ENCODE measurements at places on chromosomes 6 and 20.

- DNase-seq, result no peak
Observed at GRCh38 chr20:44748005-44748370, 2.3 kb downstream of the KCNK15 start.

DNA sequence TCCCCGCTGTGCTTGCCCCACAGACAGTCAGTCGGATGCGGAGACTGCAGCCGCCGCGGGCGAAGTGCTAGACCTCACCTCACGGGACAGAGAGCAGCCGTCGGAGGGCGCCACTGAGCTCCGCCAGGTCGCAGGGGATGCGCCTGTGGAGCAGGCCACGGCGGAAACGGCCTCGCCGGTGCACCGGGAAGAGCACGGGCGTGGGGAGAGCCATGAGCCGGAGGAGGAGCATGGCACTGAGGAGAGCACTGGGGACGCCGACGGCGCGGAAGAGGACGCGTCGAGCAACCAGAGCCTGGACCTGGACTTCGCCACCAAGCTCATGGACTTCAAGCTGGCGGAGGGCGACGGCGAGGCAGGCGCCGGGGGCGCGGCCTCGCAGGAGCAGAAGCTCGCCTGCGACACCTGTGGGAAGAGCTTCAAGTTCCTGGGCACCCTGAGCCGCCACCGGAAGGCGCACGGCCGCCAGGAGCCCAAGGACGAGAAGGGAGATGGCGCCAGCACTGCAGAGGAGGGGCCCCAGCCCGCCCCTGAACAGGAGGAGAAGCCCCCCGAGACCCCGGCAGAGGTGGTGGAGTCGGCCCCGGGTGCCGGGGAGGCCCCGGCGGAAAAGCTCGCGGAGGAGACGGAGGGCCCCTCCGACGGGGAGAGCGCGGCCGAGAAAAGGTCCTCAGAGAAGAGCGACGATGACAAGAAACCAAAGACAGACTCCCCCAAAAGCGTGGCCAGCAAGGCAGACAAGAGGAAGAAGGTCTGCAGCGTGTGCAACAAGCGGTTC is 66.4 kb downstream of the SSR1 start:
- DNase-seq, result no peak

DNA sequence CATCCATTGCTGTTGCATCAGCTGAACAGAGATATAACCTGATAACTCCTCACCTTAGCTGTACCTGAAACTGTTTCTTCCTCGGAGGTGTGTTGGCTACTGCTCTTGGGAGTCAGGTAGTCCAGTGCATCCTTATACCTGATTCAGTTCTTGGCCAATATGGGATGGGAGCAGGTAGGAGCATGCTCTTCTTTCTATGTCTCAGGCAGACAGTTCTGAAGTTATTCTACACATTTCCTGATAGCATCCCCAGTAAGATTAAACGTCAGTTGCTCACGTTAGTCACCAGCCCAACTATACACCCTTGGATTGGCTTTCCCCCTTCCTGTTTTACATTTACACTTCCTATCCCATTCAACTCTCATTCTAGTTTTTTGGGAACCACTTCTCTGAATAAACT is 244.3 kb upstream of the FLRT3 start:
- no peak for DNase-seq

DNA sequence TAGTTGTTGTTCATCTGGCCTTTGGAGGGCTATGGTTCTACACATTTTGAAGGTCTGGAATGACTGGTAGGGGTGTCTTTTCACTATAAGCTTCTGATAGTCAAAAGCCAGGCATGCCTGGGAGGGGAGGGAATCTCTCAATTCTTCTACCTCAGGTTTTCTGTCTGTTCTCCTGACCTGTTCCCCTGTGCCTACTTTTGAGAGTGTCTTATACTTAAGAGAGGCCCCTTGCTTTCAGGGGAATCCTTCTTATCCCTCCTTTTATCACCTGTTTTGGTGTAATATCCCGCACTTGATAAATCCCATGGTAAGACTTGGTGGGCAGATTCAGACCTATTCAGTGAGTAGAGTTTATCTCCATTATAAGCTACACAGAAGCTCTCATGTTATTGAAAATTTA is 10.4 kb upstream of the SLC13A3 start:
- DNase-seq, result no peak

GRCh38 chr6:45920819-45921511 is 94.7 kb downstream of the CLIC5 start:
- DNase-seq, result no peak

- DNase-seq, result no peak
Observed at GRCh38 chr20:61809006-61809770, 256.5 kb downstream of the TAF4 start.
